ENCODE measurements at places on chromosomes 11 and 22. TPM values are rescaled to one million over a fixed set of nuclear protein-coding genes. Genes with fewer than 3 reads are reported as not detected.

DNA sequence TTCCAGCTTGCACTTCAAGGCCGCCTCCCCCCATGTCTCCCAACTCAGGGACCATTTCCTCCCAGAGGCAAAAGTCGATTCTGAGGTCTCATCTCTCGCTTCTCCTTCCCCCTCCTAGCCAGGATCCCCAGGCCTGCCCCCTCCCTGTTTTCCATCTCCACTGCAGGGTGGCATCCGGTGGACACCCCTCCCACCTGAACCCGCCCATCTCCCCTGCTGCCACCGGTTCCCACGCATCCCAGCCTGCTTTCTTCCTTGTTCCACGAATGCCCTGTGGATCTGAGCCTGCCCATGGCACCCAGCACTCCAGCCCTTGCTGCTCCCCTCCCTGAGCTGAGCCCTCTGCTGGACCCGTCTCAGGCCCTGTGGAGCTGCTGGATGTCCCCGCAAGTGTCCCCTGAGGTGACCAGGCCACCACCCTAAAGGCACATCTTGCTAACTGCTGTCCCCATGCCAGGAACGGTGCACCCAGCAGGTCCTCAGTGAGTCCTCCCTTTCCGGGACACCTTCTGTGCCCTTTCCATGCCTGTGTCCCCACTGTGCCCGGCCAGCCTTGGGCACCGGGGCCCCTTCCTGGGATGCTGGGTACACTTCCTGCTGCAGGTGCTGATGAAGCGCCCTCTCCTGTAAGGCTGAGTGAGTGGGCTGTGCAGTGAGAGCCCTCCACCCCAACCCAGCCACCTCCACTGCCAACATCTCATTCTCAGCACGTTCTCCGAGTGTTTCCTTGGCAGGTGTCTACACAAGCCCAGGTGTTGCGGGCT lies 936 bp downstream of the IL17REL start:
- peak; percentile 5 for DNase-seq

PHF5A gene
- 23.9 TPM for total RNA-seq

- DNase-seq: no peak
Measured at GRCh38 chr22:47022075-47022473, 259.6 kb downstream of the TBC1D22A start.

DNA sequence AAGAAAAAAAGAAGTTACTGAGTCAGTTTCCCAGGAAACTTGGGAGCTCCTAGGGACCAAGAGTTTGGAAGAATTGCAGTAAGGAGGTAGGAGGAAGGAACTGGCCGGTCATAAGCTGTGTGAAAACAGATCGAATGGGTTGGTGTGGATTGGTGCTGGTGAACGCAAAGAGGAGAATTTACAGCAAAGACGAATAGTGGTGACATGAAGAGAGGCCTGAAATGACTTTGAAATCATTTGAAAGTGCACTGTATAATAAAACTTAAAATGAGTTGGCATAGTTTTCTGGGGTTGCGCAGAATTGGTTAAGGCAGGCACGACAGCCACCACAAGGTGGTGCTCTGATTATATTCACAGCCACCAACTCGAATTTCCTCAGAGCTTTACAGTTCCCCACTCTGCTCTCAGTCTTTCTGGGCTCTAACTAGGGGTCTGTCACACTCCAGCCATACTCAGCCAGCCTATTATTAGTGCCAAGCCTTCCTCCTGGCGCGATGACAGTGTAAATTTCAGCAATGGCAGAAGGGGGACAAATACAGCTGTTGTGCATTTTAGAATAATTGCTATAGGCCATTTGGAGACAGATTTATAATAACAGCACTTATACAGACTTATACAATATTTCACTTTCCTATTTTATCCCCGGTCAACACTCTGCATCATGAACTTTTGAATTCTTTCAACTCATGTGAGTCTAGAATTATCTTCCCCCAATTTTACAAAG lies 8.3 kb upstream of the HTR3B start:
- no peak for DNase-seq

ALDH3B1 gene
- total RNA-seq: 3.7 TPM

B3GAT1 gene
- total RNA-seq: 0.08 TPM

ARHGAP42 gene
- 11.1 TPM for total RNA-seq

Measured in left ventricle myocardium inferior (tissue), 1 donor.